ENCODE measurements at places on chromosomes 12 and 14.

GRCh38 chr12:68367116-68367515 is 35.0 kb upstream of the MDM1 start:
- DNase-seq, result no peak

GRCh38 chr14:19823178-19823577 is 19.6 kb downstream of the OR4N2 start:
- DNase-seq, result no peak

- DNase-seq, result no peak
Measured at GRCh38 chr12:76284816-76285750, 63.1 kb downstream of the BBS10 start.

- DNase-seq, result no peak
Measured at GRCh38 chr12:105492591-105493545, 162.4 kb downstream of the C12orf75 start.

GRCh38 chr12:40969796-40970195 is 218.3 kb upstream of the PDZRN4 start:
- DNase-seq, result no peak

DNA sequence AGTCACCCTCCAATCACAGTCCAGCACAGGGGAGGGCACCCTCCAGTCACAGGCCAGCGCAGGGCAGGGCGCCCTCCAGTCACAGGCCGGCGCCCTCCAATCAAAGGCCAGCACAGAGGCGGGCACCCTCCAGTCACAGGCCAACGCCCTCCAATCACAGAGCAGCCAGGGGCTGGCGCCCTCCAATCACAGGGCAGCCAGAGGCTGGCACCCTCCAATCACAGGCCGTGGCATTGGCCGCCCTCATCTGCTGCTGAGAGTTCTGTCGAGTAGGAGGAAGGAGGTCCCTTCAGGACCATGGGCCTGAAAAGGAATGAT is 26.6 kb downstream of the DDX51 start:
- DNase-seq, result no peak

DNA sequence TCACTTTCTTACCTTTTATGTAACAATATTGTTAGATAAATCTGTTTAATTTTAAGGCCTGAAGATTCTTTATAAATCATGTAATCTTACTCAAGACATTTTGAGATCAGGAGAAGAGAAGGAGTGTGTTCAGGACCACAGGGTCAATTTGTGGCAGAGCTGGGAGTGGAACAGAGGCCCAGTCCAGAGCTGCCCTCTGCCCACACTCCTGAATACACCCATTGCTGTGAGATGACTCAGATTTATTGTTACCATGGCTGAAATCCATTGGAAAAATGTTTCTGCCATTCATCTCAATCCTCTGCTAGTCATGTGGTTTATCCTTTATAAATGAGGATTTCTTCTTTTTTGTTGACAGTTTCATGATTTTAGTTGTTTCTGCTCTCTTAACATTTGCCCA is 100.5 kb upstream of the STXBP6 start:
- DNase-seq, result no peak

DNA sequence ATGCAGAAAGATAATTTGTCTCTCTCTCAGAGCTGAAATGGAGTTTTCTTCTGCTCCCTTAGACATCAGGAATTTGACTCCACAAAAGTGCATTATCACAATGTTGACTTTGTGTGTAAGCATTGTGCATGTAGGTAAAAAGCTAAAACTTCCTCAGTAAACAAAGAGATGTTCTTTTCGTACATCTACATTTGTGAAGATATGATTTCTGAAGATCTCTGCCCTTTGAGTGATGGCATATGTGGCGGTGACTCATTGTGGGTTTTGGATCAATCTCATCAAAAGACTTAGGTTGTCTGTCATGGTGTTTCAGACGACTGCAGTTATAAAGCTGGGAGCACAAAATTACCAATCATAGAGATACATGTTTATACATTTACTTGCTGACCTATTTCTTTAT is 411.4 kb upstream of the LMO3 start:
- DNase-seq, result no peak

DNA sequence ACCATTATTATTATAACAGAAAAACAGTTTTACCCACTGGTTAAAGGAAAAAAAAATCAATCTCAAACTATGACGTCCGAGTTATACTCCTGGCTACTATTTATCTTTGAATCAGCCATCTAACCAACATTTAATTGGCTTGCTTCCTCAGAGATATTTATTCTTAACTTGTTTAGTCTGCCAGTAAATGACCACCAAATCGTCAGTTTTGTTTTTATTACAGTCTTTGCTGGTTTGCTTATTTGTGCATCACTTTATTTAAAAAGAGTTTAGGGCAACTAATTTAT is 71.2 kb downstream of the RASSF8 start:
- DNase-seq, result no peak

Measured in ureter (tissue), 1 donor.